Astrocyte of the cerebellum (primary cell): ENCODE measurements at places on chromosomes 13 and 19.

DNA sequence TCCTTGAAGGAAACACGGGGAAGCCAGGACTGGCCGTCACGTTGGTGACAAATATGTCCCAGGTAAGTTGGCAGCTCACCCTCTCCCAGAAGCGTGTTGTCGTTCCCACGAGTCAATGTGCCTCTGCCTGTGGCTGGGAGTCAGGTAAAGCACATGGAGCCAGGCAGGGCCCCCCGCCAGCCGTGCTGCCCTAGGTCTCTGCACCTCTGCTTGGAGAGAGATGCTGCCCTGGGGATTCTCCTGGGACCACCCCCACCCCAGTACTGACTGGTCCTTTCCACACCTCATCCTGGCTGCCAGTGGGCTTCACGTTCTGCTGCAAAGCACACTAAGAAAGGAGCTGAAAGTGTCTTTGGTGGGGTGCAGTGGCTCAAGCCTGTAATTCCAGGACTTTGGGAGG lies 9.9 kb downstream of the ZNF114 start:
- DNase-seq = no peak

- DNase-seq = no peak
Observed at GRCh38 chr19:39097721-39098120, 13.6 kb downstream of the ACP7 start.

- DNase-seq = no peak
Observed at GRCh38 chr19:6241056-6241455, 38.7 kb downstream of the MLLT1 start.

GRCh38 chr13:113489549-113490495 lies 689 bp downstream of the DCUN1D2 start:
- DNase-seq = no peak

GRCh38 chr13:88707646-88708045 lies 1036.5 kb downstream of the SLITRK5 start:
- DNase-seq = no peak

- no peak for DNase-seq
Observed at GRCh38 chr13:77696006-77696878, 1.2 kb upstream of the SLAIN1 start.

GRCh38 chr13:84609716-84610115 lies 727.4 kb upstream of the SLITRK1 start:
- no peak for DNase-seq

GRCh38 chr19:38924388-38924787 lies 6.2 kb downstream of the SARS2 start:
- DNase-seq = no peak

DNA sequence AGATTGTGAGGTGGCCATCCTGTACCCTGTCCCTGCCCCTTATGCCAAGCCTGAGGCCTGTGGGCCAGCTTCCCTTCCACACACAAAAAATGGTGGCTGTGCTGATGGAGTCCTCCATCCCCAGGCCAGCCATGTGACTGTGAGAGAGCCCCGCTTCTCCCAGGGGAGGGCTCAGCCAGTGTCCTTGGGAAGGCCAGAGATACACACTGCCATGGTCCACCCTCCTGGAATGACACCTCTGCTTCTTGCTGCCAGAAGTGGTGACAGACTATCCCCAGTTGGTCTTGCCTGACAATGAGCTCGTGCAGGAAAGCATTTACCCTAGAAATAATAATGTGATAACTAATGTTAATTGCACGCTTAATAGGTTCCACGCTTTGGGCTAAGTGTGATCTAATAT lies 38.0 kb downstream of the FAM124A start:
- no peak for DNase-seq

- DNase-seq = no peak
Observed at GRCh38 chr19:8487137-8487851, 15.1 kb downstream of the PRAM1 start.

DNA sequence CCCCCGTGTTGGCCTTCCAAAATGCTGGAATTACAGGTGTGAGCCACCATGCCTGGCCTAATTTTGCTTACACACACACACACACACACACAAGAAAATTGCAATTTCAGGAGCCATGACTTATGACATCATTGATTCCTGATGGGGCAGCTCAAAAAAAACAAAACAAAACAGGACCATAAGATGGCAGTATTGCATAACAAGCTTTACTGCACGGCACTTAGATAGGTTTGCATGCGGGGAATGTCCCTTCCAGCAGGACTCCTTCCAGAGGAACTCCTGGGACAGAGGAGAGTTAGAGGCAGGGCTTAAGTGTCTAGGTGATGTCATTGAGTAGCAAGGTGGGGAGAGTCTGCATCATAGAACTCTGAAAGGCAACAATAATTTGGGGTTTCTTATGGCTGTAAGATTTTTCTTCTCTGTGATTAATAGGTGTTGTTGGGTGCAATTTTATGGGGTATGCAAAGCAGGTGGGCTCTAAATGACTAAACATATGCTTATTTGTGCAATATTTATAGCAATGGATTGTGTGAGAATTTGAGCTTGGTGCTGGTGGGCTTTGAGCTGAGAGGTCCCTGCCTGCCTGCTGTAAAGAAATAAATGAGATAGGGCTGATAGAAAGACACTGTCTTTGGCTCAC lies 9.0 kb upstream of the ACSBG2 start:
- peak; percentile 35 for DNase-seq

DNA sequence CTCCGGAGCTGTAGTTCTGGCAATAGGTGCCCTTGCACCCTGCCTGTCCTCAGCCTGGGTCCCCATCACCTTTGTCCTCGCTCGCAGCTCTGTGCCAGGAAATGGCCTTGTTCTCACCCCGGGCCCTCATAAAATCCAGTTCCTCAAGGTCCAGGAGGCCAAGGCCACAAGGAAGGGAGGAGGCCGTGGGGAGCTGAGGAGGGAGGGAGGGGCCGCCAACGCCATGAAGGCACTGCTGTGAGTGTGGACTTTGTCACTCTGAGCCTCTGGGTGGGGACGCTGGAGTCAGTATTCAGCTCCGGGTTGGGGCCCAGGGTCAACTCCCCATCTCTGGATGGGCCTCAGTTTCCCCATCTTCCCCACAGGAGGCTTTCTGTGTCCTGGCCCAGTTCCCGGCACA lies 9.2 kb upstream of the GNA11 start:
- no peak for DNase-seq

DNA sequence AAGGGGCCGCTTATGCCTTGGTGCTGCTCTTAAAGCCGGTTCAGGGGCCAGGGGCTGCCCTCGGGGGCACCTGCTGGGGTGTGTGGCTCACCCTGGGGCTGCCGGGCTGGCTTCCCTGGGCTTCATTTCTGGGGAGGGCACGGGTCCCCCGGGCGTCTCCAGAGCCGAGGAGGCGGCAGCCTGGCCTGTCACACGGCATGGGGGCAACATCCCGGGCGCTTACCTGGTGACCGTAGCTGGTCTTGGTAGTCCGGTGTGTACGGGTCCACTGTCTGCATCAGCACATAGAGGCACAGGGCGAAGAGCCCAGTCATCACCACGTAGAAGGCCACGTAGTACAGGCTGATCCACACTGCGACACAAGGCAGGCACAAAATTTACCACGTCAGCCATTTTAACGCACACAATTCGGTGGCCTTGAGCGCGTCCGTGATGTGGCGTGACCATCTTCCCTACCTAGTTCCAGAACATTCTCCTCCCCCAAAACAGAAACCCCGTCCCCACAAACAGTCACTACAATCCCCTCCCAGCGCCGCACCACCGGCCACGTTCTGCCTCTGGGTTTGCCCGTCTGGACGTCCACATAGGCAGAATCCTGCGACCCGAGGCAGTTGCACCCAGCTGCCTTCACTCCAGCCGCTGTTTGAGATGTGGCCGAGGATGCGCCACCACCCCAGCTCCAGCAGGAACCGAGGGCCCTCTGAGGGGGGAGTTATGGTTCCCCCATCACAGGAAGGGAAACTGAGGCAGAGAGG lies 3.2 kb downstream of the ATP4B start:
- DNase-seq = no peak

DNA sequence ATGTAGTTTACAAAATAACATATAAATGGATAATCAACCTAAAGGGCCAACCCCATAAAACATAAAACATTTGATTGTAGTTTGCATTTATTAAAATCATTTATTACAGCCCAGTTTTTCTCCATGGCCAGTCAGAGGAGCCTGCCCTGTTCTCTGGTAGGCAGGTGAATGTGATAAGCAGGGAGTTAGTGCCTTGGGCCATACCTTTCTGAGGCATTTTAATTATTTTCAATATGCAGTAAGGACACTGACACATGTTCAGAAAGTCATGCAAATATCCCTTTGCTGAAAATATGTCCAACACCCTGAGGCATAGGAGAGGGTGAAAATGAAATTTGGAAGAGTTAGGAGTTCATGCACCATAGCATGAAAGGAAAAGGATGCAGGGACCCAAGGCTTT lies 242.6 kb upstream of the EDNRB start:
- no peak for DNase-seq
